ENCODE measurements at places on chromosomes 2 and 18.
A peak's percentile ranks its signal among the peaks of the same experiment; 100 is the strongest.

DNA sequence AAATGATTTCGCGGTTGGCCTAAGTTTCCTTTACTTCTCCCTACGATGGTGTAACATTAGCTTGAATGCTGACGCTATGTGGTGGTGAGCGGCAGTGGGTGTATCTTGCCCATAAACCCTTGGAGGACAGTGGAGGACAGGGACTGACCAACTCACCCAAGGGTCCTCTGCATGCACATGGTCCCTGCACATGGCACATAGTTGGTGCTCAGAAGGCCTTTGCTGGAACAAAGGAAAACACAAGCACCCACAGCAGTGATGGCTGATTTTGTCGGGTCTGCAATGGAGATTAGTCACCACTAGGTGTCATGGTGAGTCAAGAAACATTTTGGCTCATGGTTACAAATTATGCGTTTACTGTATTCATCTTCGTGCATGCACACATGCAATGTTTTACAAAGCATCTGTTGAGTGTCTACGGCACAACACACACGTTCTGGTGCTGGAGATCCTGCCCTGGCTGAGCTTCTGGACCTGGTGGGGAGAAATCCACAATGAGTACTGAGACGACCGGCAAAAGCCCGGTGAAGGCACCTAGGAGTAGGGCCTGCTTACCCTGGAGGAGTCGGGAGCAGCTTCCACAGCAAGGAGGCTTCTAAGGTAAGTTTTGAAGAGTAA lies 44.0 kb downstream of the PDCL3 start:
- DNase-seq: peak; percentile 40

- peak; percentile 49 for DNase-seq
Observed at GRCh38 chr2:56184500-56185011, 766 bp downstream of the CCDC85A start.

- DNase-seq: no peak
Observed at GRCh38 chr2:236974148-236974547, 111.5 kb upstream of the COPS8 start.

DNA sequence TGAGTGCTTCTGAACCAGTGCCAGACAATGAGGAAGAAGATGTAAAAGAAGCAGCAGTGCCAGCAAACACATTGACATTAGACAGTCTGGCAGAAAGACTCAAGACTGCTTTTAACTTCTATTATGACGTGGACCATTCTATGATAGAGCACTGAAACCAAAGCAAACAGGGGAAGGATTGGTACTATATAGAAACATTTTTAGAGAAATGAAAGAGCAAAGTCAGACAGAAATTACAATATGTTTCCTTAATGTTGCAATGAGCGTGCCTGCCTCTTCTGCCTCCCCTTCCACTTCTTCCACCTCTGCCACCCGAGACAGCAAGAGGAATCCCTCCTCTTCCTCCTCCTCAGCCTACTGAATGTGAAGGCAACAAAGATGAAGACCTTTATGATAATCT lies 39.7 kb downstream of the DHX57 start:
- no peak for DNase-seq

GRCh38 chr2:42835577-42836371 lies 43.4 kb upstream of the HAAO start:
- DNase-seq: peak; percentile 98

DNA sequence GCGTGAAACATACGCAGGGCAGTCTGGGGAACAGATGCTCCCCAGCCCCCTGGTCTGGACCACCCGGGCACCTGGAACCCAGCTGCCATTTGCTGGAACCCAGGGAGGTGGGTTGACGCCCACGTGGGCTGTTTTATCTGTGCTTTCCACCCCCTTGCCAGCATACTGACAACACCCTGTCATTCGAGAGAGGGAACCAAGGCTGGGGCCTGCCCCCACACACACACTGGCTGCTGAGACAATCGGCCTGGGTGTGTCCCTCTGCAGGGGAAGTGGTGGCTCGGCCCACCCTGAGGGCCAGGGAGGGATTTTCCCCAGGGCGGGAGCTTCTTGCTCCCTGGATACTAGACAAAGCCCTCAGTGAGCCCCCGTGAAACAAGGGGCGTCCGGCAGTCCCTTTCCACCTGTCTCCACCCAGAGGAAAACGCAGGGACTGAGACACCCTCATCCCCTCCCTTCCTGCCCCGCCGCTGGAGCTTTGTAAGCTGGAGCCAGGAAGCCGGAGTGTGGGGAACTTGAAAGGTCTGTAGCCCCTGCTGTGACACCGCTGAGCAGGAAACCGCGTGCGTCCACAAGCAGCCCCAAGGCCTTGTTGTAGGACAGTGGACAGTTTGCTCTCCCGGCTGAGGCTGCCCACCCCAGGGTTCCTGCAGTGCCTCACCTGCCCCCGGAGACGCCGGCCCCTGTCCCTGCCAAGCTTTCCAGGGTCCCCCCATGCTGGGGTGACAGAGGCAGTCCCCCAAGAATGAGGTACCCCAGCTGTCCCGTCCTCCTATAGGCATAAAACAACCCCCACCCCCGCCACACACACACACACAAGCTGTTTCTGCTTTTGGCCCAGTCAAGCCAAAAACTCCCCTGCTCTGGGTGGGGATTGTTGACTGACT lies 14.1 kb upstream of the KLF11 start:
- DNase-seq: no peak

DNA sequence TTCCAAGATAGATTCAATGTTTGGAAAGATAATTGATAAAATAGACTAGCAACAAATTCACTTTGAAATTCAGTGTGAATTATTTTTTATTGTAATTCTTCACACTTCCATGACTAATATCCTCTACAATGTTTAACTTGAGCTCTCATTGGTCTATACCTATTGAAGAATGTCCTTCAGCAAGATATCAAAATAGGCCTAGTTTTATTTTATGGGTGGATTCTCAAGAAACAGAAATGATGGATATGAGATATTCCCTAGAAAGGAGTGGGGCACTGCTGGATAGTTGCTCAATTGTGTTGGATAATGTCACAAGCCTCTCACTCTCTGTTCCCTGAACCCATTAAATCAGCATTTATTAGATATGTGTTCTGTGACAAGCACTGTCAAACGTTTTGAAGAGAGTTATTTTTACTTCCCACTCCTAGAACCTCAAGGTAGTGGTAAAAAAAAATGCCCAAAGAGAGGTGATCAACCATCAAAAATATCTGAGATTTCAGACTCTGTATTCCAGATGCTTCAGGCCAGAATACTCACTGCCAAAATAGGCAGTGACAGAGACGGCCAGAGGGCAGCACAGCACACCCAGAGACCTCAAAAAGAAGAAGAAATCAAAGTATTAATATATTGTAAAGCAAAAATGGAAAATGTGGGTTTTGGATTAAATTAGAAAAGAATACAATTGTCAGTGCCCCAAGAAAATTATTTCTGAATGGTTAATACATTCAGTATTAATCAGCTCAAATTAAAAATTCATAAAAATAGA lies 87.5 kb downstream of the TRIB2 start:
- DNase-seq: peak; percentile 26

DNA sequence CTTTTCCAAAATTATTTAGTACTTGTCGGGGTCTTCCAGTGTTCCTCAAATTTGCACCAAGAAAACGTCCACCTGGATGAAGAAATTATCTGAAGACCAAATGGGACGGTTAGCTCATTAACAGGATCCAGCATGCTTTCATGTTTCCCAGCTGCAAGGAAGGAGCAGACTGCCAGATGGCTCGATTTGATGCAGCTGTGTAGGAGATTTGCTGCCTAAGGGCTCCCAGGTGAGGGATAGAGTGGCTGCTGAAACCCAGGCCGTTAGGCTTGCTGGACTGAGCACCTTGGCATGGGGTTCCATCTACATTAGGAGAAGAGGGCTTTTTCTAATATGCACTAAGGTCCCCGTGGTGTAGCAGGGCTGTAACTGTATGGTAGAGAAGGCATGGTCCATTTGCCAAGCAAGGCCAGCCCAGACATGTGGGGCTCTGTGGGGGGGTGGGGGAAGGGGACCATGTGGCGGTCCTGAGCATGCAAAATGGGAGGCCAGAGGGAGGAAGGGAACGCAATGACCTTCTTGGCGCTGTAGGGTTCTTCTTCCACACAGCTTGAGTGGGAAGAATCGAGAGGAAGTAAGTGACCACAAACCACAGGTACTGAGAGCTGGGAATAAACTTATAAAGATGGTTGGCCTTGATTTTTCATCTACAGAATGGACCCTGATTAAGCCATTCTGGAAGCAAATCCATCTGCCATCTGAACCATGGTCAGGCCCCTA lies 144.0 kb downstream of the TMEM163 start:
- no peak for DNase-seq

DNA sequence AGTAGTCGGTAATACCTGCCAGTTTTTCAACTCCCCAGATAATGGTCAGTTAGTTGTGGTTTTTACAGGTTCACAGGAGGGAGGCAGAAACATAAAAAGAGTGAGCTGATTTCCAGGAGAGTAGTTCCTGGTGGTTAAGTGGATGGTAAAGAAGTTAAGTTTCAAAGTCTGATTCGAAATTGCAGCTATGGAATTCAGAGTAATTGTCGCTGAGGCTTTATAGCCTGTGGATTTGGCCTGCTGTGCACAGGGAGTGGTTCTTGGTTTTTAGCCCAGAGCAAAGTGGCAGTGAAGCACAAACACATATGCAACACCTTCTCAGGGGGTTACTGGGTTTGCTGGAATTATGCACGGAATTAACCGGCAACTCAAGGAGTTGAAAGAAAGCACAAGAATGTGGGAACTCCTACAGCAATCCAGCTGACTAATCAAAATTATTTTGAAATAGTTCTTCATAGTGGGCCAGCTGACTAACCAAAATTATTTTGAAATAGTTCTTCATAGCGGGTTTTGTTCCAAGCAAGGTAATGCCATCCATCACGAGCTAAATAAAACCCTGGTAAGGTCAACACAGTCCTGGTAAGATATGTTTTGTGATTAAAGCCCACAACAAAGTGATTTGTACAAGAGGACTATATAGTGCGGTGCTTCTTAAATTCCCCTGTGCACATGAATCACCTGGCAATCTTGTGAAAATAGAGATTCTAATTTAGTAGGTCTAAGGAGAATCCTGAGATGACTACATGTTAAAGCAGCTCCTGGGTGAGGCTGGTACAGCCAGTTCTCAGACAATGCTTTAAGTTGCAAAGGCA lies 94.4 kb downstream of the SGPP2 start:
- DNase-seq: peak; percentile 15

DNA sequence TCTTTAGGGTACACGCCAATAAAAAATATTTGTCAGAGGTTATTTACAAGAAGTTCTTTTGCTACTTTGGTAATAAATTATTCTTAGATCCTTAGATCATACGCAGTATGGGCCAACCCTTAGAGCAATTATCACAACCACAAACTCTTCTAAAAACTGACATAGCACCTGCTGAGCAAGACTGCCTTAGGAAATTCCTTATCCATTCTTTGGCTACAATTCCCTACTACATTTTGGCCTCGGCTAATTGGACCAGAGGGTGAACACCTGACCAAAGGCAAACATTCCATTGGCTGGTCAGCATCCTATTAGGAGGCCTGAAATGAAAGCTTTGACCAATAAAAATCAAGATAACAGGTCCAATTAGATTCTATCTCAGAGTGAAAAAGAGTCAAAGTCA lies 147.6 kb upstream of the CCDC68 start:
- no peak for DNase-seq

GRCh38 chr2:168203762-168204693 lies 43.4 kb downstream of the STK39 start:
- DNase-seq: no peak

- no peak for DNase-seq
Observed at GRCh38 chr2:27024188-27024587, 8.6 kb upstream of the TMEM214 start.

DNA sequence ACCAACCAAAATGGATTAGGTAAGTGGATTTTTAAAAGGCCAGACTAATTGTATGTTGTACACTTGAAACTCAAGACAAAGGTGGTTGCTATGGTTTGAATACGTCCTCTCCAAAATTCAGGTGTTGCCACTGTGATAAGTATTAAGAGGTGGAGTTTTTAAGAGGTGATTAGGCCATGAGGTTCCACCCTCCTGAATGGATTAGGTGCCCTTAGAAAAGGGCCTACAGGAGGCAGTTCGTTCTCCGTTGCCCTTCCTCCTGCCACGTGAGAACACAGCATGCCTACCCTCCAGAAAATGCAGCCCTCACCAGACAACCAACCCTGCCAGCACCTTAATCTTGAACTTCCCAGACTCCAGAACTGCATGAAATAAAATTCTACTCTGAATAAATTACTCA lies 51.2 kb downstream of the CHMP3 start:
- no peak for DNase-seq

DNA sequence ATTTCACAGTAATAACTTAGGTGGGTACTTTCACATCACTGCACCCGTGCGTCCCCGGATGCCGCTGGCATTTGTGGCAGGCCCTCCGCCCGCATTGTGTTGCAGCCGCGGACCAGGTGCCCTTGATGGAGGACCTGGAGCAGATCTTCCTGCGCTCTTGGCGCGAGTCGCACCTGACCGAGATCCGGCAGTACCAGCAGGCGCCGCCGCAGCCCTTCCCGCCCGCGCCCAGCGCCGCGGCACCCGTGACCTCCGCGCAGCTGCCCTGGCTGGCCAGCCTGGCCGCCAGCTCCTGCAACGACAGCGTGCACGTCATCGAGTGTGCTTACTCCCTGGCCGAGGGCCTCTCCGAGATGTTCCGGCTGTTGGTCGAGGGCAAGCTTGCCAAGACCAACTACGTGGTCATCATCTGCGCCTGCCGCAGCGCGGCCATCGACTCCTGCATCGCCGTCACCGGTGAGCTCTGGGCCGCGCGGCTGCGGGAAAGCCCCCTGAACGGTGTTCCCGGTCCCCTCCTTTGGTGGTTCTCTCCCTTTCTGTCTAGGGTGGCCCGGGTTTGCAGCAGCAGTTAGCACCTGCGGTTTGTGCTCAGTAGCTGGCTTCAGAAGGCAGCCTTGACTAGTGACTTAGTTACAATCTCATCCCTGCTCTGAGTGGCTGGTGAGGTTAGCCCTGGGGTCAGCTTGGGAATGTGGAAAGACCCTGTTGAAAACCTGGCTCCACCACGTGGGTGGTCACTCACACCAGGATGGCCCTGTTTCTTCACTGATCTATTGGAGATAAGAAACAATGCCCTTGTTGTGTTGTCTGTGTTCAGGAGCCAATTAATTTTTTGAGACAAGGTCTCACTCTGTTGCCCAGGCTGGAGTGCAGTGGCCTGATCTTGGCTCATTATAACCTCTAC lies 59.1 kb downstream of the GREB1 start:
- no peak for DNase-seq

GRCh38 chr2:156196031-156196430 lies 136.5 kb downstream of the NR4A2 start:
- no peak for DNase-seq

- no peak for DNase-seq
Observed at GRCh38 chr18:6280211-6280743, 134.4 kb downstream of the L3MBTL4 start.

GRCh38 chr2:156118753-156119416 lies 213.6 kb downstream of the NR4A2 start:
- DNase-seq: no peak
